ENCODE measurements at places on chromosomes 13 and 19. TPM values are rescaled to one million over a fixed set of nuclear protein-coding genes. Genes with fewer than 3 reads are reported as not detected.

Gene VSTM2B
- polyA plus RNA-seq = not detected

Gene CALM3
- 352 TPM for polyA plus RNA-seq

Gene NUP62
- polyA plus RNA-seq = 55.8 TPM

Gene GNG7
- polyA plus RNA-seq = 5.3 TPM

Data from left lung (tissue), 14 donors.